ENCODE measurements at places on chromosomes 1 and 21.

- no peak for DNase-seq
These were observed 38.4 kb upstream of the TRABD2B start for GRCh38 chr1:48035371-48036141.

DNA sequence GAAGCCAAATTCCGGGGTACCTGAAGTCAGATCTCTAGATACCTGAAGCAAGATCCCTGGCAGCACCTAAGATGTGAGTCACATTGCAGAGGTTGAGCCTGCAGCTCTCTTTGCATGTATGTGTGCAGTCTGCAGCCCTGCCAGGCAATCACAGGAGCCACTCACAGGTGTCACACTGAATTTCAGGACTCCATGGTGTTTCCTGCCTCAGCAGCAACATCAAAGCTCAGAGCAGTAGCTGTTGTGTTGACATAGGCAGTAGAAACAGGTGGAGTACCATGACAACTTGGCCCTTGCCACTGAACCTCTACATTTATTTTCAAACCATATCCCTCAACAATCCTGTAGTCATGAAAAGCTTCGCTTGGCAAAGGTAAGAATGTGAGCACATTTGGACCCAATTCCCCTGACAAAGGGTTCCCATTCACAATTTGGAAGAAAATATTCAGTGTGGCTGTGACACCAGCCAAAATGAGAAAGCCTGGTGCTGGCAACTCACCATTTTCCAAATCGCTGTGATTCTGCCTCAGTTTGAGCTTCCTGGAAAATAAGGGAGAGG, 419.8 kb upstream of the NFIA start:
- DNase-seq: no peak

- no peak for DNase-seq
These were observed 227.0 kb downstream of the PBX1 start for GRCh38 chr1:164785841-164786534.

DNA sequence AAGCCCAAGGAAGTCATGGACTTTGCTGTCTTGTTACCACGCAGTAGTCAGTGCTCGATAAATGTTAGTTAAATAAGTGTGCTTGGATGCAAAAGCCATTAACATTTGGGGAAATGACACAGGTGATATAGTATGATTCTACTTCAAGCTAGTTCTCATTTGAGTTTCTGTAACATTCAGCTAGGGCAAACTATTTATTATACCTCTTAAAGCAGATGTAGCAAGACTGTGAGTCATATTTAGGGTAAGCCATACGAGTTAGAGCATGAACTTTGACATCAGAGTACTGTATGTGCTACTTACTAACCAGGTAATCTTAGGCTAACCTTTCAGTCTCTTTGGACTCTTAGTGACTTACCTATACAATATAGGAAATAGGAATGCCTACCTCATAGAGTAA, 21.0 kb downstream of the CLCA4 start:
- DNase-seq: no peak

DNA sequence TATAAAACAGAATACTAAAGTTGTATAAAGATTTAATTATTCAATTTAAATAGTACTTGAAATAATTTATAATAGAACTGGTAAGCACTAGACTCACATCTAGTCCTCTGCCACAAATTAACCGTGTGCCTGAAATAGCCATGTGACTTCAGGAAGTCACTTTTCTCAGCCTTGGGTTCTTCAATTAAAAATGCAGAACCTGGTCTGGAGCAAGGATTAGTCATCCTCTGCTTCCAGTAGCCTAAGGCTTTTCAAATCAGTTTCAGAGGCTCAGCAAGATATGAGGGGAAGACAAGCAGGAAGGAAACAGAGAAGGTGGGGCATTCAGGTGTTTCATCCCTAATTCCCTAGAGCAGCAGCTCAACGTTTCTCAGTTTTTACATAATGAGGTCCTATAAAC, 23.0 kb downstream of the DPH5 start:
- DNase-seq: no peak

- no peak for DNase-seq
These were observed 14.7 kb downstream of the NCF2 start for GRCh38 chr1:183575606-183576005.

DNA sequence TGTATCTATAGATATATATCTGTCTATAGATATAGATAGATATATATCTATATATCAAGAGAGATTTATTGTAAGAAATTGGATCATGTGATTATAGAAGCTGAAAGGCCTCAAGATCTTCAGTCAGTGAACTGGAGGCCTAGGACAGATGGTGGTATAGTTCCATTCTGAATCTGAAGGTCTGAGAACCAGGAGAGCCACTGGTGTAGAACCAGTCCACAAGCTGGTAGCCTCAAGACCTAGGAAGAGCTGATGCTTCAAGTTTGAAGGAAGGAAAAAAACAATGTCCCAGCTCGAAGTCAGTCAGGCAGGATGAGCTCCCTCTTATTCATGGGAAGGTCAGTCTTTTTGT, 213.2 kb upstream of the JUN start:
- no peak for DNase-seq

DNA sequence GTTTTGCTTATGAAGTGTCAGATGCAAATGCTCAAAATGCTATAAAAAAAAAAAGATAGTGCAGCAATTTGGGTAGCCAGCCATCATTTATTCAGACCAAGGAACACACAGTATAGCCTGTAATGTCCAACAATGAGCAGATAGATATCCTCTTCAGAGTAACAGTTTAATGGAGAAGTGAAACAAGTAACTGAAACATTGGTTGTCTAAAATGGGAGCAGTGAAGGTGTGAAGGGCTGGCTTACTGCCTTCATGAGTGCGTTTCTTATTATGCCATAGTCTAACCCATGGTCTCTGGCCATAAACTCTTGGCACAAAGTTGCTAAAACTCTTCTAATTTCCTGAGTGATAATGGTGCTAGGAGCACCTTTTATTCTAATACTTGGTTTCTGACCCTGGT, 11.4 kb downstream of the RGS5 start:
- no peak for DNase-seq

- DNase-seq: no peak
These were observed 40.9 kb downstream of the SYT6 start for GRCh38 chr1:114112775-114113174.

- DNase-seq: no peak
These were observed 110.3 kb downstream of the MRPL39 start for GRCh38 chr21:25496825-25497482.

DNA sequence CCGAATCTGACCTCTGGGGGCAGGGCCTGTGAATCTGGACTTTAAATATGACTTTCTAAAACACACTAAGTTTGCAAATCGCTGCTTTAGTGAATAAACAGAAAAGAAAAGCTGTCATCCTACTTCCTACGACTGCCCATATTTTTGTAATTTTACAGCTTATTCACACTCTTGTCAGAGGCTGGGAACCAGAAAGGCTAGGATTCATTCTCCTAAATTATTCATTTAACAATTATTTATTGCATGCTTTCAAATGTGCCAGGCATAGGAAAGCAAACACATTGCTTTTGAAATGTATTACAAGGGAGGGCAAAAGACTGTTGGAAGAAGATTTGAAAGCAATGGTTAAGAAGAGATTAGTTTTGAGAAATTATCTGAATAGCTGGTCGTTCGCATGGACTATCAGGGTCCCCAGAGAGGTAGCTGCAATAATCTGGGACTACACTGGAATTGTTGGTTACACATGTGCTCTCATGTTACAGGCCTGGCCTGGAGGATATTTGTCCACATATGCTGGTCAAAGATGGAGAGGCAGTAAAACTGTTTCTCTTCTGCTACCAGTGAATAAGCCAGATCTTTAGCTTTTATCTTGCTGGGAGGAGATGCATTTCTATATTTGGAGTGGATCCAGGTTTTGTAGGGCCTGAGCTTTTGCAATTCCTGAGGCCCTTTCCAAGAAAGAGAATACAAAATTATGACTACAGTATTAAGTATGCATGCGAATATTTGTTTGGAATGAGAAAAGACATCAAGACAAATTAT, 29.6 kb upstream of the SFPQ start:
- DNase-seq: no peak

DNA sequence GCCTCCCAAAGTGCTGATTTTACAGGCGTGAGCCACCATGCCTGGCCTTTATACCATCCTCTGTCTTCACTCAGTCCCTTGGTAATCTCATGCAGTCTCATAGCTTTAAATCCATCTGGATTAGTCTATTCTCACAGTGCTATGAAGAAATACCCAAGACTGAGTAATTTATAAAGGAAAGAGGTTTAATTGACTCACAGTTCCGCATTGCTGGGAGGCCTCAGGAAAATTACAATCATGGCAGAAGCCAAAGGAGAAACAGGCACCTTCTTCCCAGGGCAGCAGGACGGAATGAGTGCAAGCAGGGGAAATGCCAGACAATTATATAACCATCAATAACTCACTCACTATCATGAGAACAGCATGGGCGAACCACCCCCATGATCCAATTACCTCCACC, 49.1 kb upstream of the CPLANE2 start:
- no peak for DNase-seq

- no peak for DNase-seq
These were observed 2.4 kb downstream of the GREM2 start for GRCh38 chr1:240609527-240610060.

GRCh38 chr1:62325681-62326080, 6.4 kb upstream of the KANK4 start:
- DNase-seq: no peak

DNA sequence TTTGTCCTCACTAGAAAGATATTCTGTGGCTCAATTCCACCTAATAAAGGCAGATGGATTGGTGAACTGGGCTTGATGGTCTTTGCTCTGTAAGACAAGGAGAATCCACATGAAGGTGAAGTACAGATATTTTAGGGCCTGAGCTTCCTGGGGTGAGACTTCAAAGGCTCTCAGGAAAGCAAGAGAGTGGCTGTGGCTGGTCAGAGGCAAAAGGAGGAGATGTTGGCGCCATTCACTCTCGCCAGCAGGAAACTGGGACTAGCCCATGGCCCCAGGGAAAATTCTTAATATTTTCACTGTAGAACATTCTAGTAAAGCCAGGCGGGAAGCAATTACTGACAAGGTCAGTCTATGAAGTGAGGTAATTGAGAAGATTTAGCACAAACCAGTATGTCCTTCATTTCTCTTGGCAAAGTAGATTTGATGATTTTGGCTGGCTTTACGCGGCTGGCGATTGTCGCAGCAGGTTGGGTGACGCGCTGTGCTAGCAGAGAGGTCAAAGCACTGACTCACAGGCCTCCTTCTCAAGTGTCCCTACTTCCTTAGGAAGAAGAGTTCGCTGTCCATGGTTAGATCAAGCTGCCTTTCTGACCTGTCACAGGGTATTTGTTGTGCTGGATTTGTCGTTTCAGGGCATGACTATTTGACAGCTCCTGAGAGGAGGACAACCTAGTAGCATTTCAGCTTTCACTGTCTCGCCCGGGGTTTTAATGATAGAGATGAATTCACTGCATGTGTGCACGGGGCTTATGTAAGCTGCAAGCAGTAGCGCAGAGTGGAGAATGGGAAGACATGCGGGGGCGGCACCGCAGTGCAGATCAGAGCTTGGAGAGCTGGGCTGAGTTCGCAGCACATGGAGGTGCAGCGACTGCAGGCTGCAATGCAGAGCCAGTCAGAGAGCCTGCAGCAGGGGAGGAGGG, 32.7 kb downstream of the XCL1 start:
- no peak for DNase-seq

GRCh38 chr1:111867868-111868440, 112.3 kb downstream of the DDX20 start:
- no peak for DNase-seq

DNA sequence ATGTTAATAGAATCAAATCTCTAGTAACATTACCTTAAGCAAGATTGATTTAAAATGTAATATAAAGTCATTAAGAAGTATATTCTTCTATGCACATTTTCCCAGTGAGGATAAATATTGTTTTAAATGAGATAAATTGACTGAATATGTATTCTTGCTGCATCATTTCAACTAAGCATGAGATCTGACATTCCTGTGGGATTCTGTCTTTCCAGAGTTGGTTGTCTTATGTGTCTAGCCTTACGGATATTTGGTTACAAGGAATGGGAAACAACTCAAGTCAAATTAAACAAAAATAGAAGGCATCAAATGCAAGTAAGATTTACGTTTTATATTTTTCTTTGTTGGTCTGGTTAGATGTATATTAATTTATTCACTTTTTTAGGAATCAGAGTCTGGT, 287.5 kb downstream of the PTGER3 start:
- DNase-seq: no peak

DNA sequence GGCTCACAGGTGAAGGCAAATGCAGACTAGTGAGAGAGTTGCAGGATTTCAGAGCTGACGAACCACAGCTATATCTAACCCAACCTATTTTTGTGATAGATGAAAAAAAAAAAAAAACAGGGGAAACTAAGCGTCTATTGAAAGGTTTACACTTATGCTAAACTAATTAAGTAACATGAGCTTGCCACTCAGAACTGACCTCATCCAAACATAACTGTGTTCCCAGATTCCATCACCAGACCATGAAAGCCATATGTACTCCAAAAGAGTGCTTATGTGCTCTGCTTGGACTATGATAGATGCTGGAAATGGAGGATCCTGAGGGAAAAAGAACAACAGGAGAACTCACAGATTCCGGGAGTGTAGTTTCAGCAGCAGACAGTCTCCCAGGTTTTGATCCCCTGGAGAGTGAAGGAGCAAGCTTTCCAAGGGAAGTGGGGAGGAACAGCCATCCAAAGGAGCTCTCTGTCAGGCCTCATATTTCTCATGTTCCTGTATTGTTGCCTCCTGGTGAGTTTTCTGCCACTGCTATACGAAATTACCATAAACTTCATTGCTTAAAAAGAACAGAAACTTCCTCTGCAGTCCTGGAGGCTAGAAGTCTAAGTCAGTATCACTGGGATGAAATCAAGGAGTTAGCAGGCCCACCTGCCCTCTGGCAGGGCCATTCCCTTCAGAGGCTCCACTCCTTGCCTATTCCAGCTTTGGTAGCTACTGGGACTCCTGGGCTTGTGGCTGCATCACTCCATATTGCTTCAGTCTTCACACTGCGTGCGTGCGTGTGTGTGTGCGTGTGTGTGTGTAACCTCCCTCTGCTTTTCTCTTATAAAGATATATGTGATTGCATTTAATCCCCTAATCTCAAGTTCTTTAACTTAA, 38.1 kb downstream of the NIBAN1 start:
- DNase-seq: no peak

DNA sequence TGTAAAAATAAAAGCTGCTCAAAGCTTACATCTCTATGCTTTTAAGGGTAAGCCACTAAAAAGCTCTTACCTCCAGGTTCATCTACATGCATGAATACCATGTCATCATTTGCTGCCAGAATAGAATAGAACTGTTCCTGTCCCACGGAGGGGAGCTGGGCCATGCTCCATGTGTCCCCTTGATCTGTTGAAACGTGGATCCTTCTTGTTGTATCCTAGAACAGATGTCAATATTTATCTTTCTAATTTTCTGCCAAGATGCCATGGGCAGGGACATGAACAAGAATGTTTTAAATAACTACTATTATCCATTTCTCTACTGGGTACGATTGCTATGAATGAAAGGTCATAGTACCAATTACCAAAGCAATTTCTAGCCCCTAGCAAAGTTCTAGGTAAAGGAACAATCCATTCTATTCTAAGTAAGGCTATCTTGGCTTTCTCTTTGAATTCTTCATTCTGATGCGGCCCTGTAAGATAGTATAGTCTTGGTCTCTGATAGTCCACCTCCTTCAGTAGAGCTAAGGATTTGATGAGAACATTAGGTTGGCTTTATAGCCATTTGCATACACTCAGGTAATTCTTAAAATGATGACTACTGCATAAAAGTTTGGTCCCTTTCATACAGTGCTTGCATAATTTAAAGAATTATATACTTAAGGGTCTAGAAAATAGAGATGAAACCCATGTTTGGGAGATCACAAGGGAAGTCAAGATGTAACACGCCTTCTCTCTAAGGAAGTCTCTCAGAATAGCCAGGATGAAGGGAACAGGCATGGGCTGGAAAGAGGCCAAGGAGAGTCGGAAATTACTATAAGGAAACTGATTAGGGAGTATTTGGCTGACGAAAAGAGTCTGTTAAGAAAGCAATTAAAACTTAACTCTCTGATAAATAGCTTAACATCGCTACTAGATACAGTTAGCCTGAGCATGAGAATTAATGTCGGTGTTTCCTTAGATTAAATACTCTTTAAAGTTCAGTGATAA, 35.4 kb upstream of the MYBPHL start:
- DNase-seq: no peak
